ENCODE measurements at places on chromosomes 2 and 18.

- H3K36me3 ChIP-seq, result no peaks in the 10 kb centered on the region
- H3K4me1 ChIP-seq, result no peaks in the 10 kb centered on the region
- peak; percentile 9 for DNase-seq
- no peaks in the 10 kb centered on the region for H3K27me3 ChIP-seq
Observed at GRCh38 chr2:188765522-188766470, 208.4 kb upstream of the COL3A1 start.

- DNase-seq, result no peak
- H3K27me3 ChIP-seq, result peaks cover 33% of the 10 kb centered on the region
- H3K27ac ChIP-seq, result no peak overlapping the region
- H3K36me3 ChIP-seq, result no peaks in the 10 kb centered on the region
Observed at GRCh38 chr18:12256951-12257350, 2.8 kb downstream of the CIDEA start.

GRCh38 chr2:222431869-222432268, 7.5 kb downstream of the SGPP2 start:
- DNase-seq, result no peak
- H3K4me3 ChIP-seq, result no peak overlapping the region
- no peak overlapping the region for H3K27ac ChIP-seq
- H3K27me3 ChIP-seq, result peaks cover 48% of the 10 kb centered on the region
- H3K36me3 ChIP-seq, result no peaks in the 10 kb centered on the region

DNA sequence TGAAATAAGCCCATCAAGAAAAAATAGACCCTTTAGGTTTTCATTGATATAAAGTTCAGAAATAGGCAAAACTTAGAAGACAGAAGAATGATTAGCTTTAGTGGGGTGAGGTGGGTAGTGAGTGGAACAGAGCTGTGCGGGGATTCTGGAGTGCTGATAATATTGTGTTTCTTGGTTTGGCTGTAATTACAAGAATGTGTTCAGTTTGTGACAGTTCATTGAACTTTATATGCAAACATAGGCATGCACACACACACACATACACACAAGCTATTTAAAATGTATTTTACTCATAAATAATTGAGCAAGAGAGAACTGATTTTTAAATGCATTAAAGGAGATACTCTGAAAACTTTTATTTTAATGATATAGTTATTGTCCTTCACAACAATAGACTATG, 17.1 kb downstream of the ARHGAP15 start:
- no peaks in the 10 kb centered on the region for H3K27me3 ChIP-seq
- H3K27ac ChIP-seq, result no peak overlapping the region
- no peak for DNase-seq
- no peaks in the 10 kb centered on the region for H3K36me3 ChIP-seq
- no peaks in the 10 kb centered on the region for H3K4me1 ChIP-seq

- no peak overlapping the region for H3K27ac ChIP-seq
- peaks cover 1% of the 10 kb centered on the region for H3K4me1 ChIP-seq
- no peaks in the 10 kb centered on the region for H3K27me3 ChIP-seq
- H3K36me3 ChIP-seq, result no peaks in the 10 kb centered on the region
Observed at GRCh38 chr2:64283006-64283570, 138.9 kb upstream of the PELI1 start.

DNA sequence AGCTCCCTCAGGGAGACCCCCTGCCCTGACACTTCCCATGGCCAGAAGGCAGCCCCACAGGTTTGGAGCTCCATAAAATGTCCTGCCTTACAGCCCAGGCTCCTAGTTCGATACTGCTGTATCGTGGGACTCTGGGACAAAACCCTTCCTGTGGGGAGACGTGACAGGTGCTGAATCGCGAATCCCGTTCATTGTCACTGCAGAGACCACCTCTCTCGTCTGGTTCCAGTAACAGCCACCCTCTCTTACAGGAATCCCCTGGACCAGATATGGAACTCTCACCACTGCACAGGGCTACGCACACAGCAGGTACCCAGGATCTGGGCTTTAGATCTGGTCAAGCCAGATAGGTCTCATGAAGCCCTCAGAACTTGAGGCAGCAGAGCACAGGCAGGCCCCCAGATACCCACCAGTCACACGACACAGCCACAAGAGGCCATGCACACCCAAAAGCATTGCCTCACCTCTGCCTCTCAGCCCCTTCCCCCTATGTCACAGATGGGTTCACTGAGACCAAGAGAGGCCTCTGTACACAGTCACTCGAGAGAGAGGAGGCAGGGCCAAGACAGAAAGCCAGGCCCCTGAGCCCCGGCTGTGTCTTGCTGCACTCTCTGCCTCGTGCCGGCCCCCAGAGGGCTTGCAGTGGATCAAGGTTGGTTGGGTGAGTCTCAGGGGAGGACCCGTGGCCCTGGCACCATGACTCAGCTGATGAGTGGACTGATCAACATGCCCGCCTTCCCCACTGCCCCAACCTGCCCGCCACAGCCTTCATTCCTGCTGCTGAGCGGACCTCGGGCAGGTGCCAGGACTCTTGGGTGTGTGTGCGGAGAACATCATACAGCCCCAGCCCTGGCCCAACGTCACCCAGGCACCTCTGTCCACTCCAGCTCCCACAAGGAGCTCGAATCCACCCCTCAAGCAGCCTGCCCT, 7.6 kb downstream of the SDC1 start:
- no peaks in the 10 kb centered on the region for H3K27me3 ChIP-seq
- H3K4me3 ChIP-seq, result no peak overlapping the region
- peaks cover 2% of the 10 kb centered on the region for H3K36me3 ChIP-seq
- no peak overlapping the region for H3K27ac ChIP-seq
- DNase-seq, result no peak

DNA sequence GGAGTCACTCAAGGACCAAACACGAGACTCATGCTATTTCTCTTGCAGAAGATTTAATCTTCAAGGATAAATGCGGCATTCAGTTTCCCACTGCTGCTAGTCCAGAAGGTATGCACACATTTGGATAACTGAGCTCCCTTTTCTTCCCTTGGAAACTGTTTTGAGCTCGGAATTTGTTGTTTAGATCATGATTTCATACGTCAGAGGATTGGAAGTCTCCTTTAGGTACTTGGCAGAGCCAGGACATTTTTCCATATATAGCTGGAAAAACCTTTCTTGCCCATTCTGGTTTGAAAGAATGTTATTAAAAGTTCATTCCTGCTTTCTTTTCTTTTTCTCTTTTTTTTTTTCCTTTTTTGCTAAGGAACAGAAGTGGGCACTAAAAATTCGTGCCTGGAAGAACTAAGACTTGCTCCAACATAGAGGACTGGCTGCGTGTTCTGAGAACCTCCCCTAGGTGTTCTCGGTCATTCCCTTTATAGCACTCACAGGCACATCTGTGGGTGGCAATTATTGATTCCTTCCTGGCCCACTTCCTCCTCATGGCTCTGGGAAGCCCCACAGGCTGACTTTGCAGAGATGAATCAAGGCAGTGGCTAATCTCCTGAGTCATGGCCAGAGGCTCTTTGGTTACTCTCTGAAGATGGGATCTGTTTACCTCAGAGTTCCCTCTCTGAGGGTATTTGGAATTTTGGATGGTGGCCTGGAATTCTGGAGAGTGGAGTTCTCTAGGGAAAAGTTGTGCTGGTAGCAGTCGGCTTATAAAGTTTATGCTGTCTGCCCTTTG, 104.8 kb downstream of the PLCL1 start:
- no peak overlapping the region for H3K4me3 ChIP-seq
- no peak overlapping the region for H3K27ac ChIP-seq
- no peak for DNase-seq
- H3K27me3 ChIP-seq, result no peaks in the 10 kb centered on the region
- no peaks in the 10 kb centered on the region for H3K4me1 ChIP-seq

- H3K36me3 ChIP-seq, result no peaks in the 10 kb centered on the region
- DNase-seq, result no peak
- no peak overlapping the region for H3K27ac ChIP-seq
Observed at GRCh38 chr18:56803051-56803450, 151.9 kb downstream of the WDR7 start.

DNA sequence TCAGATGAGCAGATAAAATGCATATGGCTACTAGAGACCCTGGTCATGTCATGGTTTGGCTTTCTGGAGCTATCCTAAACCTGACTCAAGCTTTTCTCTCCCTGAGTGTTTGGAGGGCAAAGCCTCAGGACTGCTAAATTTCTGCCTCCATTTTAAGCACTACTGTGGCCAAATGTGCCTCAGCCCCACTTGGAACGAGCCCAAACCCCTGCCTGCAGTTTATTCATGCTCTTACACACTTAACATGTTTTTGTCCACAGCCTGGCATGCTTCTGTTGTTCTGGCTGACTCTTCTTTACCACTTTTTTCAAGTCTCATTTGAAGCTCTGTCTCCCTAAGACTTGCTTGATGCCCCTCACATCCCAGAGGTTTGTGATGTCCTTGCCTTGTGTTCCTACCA, 24.7 kb downstream of the MGAT5 start:
- DNase-seq, result no peak
- no peak overlapping the region for H3K27ac ChIP-seq
- no peaks in the 10 kb centered on the region for H3K27me3 ChIP-seq

GRCh38 chr2:65326276-65326675, 98.6 kb downstream of the ACTR2 start:
- H3K4me1 ChIP-seq, result no peaks in the 10 kb centered on the region
- no peak overlapping the region for H3K27ac ChIP-seq
- no peak for DNase-seq
- H3K36me3 ChIP-seq, result no peaks in the 10 kb centered on the region

GRCh38 chr2:159034713-159035112, 66.3 kb downstream of the TANC1 start:
- H3K27ac ChIP-seq, result no peak overlapping the region
- no peak for DNase-seq
- no peak overlapping the region for H3K4me3 ChIP-seq
- peaks cover 5% of the 10 kb centered on the region for H3K4me1 ChIP-seq

- no peak overlapping the region for H3K4me3 ChIP-seq
- no peaks in the 10 kb centered on the region for H3K27me3 ChIP-seq
- H3K4me1 ChIP-seq, result no peaks in the 10 kb centered on the region
- H3K36me3 ChIP-seq, result no peaks in the 10 kb centered on the region
Observed at GRCh38 chr2:174059884-174060244, 94.7 kb upstream of the SP3 start.

Measured in iPS DF 6.9 (cell line).